WERI-Rb-1 (cell line): ENCODE measurements at places on chromosomes 3 and 15.
A peak's percentile ranks its signal among the peaks of the same experiment; 100 is the strongest.

DNA sequence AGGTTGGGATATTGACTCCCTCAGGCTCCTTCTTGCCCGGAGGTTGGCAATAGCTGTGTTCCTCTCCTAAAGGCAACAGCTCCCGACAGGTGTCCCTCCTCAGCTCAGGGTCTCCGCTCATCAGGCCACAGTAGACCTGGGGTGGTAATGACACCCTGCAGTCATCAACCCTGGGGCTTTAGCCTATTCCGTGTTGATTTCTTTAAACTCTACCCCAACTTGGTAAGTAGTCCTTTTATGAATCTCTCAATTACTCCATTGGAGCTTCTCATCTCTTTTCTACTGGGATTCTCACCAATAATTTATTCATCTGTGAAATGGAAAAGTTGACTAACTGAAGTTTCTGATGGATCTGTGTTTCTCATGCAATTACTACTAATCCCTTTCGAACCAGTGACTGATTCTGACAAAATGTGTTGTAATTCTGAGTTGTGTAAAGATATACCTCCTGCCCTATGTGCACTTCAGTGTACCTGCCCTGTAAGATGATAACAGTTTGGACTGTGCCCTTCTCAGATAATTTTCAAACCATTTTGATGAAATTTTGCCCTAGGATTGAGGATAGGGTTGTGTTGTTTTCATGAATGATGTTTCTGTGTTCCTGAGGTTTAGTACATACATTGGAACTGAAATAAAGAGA, 89.7 kb downstream of the RPL39L start:
- no peak for DNase-seq

GRCh38 chr3:72451841-72452240, 396.4 kb downstream of the SHQ1 start:
- no peak for DNase-seq

GRCh38 chr15:26632500-26632899, 140.4 kb downstream of the GABRB3 start:
- DNase-seq = no peak

- DNase-seq = peak; percentile 78
Measured at GRCh38 chr3:138347960-138348753, at the start of gene MRAS. Gene MRAS (plus strand): TSS chr3:138348579. CDS start chr3:138372884, 24,305 bp downstream.
